ENCODE measurements at places on chromosomes 3 and 15. TPM values are rescaled to one million over a fixed set of nuclear protein-coding genes. Genes with fewer than 3 reads are reported as not detected.

Gene ERICH6
- total RNA-seq: not detected

GRCh38 chr3:39900462-39901002, 91.1 kb downstream of the MYRIP start:
- no peak for DNase-seq
- no peaks in the 10 kb centered on the region for H3K27me3 ChIP-seq
- H3K27ac ChIP-seq: no peak overlapping the region
- H3K36me3 ChIP-seq: no peaks in the 10 kb centered on the region
- no peak overlapping the region for H3K4me3 ChIP-seq

DNA sequence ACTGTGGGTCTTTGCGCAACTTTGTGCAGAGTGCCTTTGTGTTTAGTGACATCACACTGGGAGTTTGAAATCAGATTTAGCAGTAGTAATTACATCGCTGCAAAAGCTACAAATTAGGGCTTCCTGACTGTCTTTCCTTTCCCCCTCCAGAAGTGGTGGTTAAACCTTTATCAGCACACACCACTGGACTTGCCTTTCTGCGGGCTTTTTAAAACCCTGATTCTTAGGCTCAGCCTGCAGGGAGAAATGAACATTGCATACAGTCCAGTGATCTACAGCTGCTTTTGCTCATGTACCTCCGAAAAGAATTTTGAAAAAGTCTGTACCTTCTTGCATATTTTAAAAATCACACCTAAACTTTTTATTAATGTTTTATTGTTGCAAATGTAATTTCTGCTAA, 219.7 kb upstream of the NAALADL2 start:
- DNase-seq: no peak
- H3K27ac ChIP-seq: no peak overlapping the region
- no peaks in the 10 kb centered on the region for H3K27me3 ChIP-seq
- H3K4me1 ChIP-seq: no peaks in the 10 kb centered on the region
- H3K36me3 ChIP-seq: no peaks in the 10 kb centered on the region
- H3K4me3 ChIP-seq: no peak overlapping the region

Gene CLRN1
- not detected for total RNA-seq

Gene PHC3
- total RNA-seq: 244 TPM

Gene CCDC50
- 77.0 TPM for total RNA-seq

- H3K36me3 ChIP-seq: no peaks in the 10 kb centered on the region
- peak; percentile 68 for DNase-seq
- H3K4me1 ChIP-seq: no peaks in the 10 kb centered on the region
These were observed 62.1 kb downstream of the CORO2B start for GRCh38 chr15:68640791-68641331.

- DNase-seq: no peak
- H3K4me3 ChIP-seq: peak overlapping the region; percentile 16
- H3K27ac ChIP-seq: peak overlapping the region; percentile 86
- H3K4me1 ChIP-seq: peaks cover 43% of the 10 kb centered on the region
These were observed 32.7 kb downstream of the SMAD3 start for GRCh38 chr15:67097930-67098740.

DNA sequence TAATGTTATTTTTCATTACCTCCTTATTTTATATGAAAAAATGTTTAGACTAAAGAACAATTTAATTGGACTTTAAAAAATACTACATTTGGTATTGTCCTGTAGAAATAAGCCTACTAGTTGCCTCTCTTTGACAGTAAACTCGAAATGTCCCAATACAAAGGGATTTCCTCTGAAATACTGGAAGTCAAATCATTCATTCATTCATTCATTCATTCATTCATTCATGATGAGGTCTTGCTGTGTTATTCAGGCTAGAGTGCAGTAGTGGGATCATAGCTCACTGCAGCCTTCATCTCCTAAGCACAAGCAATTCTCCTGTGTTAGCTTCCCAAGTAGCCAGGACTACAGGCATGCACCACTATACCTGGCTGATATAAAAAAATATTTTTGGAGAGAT, 50.6 kb upstream of the PYGO1 start:
- no peak overlapping the region for H3K27ac ChIP-seq
- no peak overlapping the region for H3K4me3 ChIP-seq
- H3K4me1 ChIP-seq: peaks cover 3% of the 10 kb centered on the region

Measured in stomach (tissue), 19 donors.